ENCODE measurements at places on chromosomes 5 and 9. TPM values are rescaled to one million over a fixed set of nuclear protein-coding genes. Genes with fewer than 3 reads are reported as not detected.

GRCh38 chr5:170333161-170333910, 35.8 kb upstream of the LCP2 start:
- DNase-seq = no peak

CDH10 gene
- polyA plus RNA-seq = not detected

EIF4EBP3 gene
- polyA plus RNA-seq = 37.5 TPM

GRCh38 chr5:36698031-36698430, 91.6 kb downstream of the SLC1A3 start:
- no peak for DNase-seq

TMEM8B gene
- polyA plus RNA-seq = 6.8 TPM

- DNase-seq = no peak
Observed at GRCh38 chr5:127832067-127832466, 128.9 kb downstream of the CCDC192 start.

DNA sequence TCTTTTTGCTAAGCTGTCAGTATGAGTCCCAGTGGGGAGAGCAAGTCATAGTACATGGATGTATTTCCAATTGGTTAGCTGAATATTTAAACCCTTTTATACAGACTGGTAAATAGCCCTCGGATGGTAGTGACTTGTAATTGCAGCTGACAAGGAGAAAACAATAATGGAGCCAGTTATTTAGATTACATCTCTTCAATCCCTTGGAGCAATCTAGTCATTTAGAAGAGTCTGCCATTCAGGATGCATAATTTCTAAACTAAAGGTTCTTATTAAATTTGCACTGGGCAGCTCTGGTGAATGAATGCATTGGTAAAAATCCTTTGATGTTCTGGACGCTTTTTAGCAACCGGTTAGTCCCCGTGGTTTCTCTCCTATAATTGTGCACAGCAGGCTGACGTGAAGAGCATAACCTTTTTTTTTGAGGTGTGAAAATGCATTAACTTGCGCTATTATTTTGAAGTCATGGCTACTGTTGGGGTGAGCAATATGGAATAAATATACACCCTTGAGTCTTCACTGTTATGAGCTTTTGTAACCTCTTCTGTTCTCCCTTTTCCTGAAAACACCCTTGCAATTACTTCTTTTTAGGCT, 158.6 kb upstream of the CD180 start:
- no peak for DNase-seq

GRCh38 chr5:134038138-134038537, 33.4 kb upstream of the VDAC1 start:
- DNase-seq = no peak

PRSS3 gene
- polyA plus RNA-seq = 2.0 TPM

DNA sequence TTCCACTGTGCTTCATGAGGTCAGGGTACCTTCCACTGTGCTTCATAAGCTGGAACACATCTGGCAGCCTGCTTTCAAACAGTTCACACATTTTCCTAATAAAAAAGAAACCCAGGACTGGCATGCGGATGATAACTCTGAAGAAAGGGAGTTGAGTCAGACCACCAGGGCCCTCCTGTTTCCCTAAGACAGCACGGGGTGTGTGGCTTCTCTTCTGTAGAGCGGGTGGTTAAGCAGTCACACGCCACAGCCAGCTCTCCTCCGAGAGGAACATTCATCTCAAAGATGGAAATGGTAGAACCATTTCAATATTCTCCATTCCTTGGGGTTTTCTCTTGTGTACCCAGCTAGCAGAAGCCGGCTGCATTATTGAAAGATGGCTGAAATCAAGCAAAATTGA, 128.1 kb upstream of the LMX1B start:
- DNase-seq = no peak

DNA sequence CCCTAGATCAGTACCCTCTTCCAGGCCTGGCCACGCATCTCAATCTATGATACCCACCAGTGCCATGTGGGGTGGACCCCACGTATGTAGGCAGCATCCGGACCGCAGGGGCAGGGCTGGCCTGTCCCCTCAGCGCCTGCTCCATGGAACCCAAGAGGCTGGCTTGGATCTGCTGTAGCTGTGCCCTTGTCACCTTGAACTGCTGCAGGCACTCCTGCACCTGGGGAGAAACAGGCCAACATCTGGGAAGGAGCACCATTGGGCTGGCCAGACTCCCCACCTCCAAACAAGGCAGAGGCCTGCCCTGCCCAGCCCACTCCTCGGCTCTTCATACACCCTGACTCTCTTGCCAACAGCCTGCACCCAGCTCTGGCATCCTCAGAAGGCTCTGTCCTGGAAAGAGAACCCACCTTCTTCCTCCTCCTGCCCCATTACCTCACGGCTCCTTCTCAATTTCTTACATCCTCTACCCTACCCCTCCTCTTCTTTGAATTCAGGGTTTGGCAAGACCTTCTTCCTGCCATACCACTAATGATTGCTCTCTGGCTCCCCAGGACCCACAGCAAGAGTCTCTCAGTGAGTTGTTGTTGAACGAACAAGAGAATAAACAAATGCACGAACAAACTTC, 7.7 kb downstream of the HK3 start:
- peak; percentile 56 for DNase-seq

- no peak for DNase-seq
Observed at GRCh38 chr5:33588654-33589372, 148.0 kb downstream of the TARS1 start.

DNA sequence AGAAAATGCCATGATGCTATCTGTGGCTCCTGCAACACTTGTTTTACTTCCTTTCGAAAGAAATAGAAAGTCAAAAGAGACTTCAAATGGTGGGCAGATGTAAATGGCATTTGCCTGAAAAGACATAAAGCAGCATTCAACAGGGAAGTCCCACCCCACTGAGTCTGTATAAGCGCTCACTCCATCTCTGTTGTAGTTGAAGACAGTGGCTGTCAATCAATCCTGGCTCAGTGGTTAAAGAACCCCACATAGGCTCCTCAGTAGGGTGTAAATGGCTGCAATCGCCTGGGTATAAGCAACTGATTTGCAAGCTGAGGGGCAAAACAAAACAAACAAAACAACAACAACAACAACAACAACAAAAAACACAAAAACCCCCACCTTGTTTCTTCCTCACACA, 158.7 kb downstream of the EFNA5 start:
- no peak for DNase-seq

- no peak for DNase-seq
Observed at GRCh38 chr5:122022966-122023365, 55.1 kb downstream of the LOX start.

GRCh38 chr9:33227741-33228140, 12.2 kb upstream of the SPINK4 start:
- no peak for DNase-seq

GRCh38 chr5:139752506-139753473, 42.8 kb upstream of the PSD2 start:
- no peak for DNase-seq

GRCh38 chr5:94748212-94748611, 129.7 kb downstream of the SLF1 start:
- no peak for DNase-seq
